ENCODE measurements at places on chromosomes 5 and 9.
A peak's percentile ranks its signal among the peaks of the same experiment; 100 is the strongest.

DNA sequence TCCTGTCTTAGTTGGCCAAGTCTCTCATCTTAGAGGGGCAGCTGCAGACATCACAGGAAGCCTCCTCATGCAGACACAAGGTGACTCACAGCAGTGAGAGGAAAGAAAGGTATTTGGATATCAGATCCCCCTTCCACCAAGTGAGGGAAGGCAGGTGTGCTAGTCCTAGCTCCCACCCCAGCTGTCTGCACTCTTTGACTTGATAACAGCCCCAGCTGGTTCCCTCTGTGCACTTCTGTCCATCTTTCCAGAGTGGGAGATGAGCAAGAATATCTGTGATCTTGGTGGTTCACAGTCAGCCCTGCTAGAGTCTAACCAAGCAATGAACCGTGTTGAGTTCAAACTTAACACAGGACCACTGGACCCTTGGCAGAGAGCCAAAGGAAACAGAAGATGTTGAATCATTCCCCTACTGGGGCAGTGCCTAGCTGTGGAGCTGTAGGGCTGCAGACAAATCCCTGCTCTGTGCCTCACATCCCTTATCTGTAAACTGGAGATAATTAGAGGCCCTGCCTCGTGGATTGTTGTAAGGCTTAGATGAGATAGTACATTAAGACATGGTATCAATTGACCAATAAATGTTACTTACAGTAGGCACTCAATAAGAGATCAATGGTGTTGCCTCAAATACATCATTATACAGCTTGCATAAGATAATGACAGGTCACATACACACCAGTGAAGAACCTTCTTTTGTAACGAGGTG, 39.1 kb downstream of the SH3RF2 start:
- DNase-seq = no peak

GRCh38 chr5:178375348-178375747, 142.7 kb upstream of the PHYKPL start:
- no peak for DNase-seq

DNA sequence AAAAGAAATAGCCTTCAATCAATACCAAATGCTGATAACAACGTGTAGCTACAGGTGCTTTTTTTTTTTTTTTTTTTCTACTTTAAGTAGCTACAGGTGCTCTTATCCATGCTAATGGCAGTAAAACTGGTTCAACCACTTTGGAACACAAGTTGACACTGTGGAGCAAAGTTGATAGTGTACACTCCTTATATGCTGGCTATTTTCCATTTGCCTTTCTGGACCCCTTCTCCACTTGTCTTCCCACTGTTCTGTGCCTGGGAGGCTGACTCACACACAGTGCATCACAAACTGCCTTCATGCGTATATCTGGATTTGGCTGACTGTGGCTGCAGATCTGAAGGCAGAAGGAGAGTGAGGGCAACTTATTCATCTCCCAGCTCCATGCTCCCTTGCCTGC, 247.9 kb downstream of the MSX2 start:
- no peak for DNase-seq

GRCh38 chr5:36536616-36537005, 69.8 kb upstream of the SLC1A3 start:
- no peak for DNase-seq

DNA sequence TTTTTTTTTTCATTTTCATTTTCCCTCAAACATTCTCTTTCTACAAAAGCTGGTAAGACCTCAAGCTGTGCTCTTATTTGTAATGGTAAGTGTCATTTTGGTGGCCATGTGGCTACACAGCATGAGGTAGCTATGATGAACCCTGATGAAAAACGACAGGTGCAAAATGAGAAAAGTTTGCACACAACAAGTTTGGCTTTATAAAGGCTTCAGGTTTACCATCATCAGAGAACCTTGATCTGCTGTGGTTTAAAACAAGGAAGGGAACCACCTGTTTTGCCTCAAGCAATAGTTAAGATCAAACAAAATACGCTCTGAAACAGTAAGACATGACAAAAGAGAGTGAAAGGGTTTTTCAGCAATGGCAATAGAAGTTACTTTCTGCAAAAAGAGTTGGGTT, 1124.6 kb upstream of the ACO1 start:
- DNase-seq = no peak

DNA sequence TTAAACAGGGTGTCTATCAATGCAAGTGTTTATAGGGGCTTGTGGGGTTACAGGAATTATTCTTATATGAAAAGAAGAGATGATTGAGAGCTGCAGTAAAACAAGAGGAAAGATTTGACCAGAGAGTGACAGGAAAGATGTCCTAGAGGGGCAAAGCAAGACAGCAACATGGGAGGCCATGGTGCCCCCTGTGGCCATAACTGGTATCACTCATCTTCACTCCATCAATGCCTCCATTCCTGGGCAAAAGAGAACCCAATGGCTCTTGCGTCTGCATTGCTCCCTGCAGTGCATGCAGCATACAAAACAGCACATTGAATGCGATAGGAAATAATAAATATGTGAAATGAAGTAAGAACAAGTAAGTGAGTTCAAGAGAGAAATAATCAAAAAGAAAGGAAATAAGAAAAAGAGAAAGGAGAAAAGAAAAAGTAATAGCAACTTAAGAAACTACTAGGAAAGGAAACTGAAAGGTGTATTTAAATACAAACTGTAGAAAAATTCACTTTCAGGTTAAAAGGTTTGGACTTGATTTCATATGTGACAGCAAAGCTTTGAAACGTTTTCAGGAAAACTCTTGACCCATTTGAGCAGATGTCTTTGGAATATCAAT, 206.6 kb downstream of the SEMA5A start:
- DNase-seq = peak; percentile 8

GRCh38 chr9:111023128-111023527, 15.1 kb downstream of the LPAR1 start:
- DNase-seq = no peak

- no peak for DNase-seq
Measured at GRCh38 chr9:126783949-126784348, 20.9 kb upstream of the ZBTB43 start.

- DNase-seq = no peak
Measured at GRCh38 chr5:133927300-133928180, 40.9 kb downstream of the C5orf15 start.

DNA sequence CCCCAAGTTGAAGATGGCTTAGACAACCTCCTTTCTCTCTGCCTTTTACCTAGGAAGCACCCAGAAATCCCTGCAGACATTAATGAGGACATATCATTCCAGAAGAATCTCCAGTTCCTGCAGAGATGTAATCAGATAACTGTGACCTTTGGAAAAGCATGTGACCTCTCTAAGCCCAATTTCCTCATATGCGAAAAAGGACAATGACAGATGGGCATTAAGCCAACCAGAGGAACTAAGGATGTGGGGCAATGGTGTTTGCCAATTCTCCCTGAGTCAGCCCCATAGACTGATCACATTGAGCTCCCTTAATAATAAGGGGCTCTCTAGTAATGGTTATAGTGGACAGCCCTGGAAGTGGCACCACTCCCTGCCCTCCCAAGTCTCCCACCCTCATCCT, 10.1 kb upstream of the FOXI1 start:
- DNase-seq = no peak

GRCh38 chr9:122059955-122060324, 33.2 kb downstream of the TTLL11 start:
- DNase-seq = no peak

- no peak for DNase-seq
Measured at GRCh38 chr9:98971915-98972223, 28.2 kb downstream of the COL15A1 start.

- DNase-seq = no peak
Measured at GRCh38 chr9:26604076-26604662, 288.4 kb downstream of the CAAP1 start.

- no peak for DNase-seq
Measured at GRCh38 chr5:148979083-148979723, 83.7 kb downstream of the SH3TC2 start.

- no peak for DNase-seq
Measured at GRCh38 chr5:125083981-125084380, 337.5 kb upstream of the ZNF608 start.

DNA sequence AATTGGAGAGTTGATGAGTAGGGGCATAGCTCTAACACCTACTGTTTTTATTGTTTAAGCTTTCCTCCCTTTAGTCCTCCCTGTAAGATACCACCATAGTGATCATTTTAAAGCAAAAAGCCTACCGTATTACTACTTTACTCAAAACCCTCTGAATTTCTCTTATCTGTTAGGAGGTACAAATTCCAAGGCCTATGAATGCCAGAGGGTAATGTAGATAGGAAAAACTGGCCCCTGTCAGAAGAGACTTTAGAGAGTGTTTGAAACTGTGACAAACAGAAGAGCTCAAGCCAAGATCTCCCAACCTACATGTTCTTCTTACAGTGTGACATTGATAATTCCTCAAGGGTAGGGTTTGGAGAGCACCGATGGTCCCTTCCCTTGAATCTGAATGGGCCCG, 7.2 kb upstream of the SLC44A1 start:
- no peak for DNase-seq

GRCh38 chr5:108924457-108924961, 176.8 kb downstream of the FER start:
- DNase-seq = no peak

DNA sequence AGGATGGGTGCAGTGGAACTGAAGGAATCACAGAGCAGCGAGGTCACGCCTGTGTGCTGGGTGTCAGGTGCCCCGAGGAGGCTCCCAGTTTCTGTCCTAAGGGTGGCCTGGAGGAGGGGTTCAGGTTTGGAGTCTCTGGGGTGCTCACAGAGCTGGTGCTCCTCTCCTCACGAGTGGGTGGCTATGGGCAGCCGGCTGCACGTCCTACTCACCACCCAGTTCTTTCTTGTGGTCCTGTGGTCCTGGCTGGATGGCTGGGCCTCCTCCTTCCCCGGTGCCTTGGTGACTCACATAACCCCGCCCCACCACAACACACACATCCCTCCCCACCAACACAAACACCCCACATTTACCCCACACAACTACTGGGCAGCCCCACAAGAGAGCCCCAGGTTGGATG, 9.9 kb upstream of the PTGS1 start:
- no peak for DNase-seq

DNA sequence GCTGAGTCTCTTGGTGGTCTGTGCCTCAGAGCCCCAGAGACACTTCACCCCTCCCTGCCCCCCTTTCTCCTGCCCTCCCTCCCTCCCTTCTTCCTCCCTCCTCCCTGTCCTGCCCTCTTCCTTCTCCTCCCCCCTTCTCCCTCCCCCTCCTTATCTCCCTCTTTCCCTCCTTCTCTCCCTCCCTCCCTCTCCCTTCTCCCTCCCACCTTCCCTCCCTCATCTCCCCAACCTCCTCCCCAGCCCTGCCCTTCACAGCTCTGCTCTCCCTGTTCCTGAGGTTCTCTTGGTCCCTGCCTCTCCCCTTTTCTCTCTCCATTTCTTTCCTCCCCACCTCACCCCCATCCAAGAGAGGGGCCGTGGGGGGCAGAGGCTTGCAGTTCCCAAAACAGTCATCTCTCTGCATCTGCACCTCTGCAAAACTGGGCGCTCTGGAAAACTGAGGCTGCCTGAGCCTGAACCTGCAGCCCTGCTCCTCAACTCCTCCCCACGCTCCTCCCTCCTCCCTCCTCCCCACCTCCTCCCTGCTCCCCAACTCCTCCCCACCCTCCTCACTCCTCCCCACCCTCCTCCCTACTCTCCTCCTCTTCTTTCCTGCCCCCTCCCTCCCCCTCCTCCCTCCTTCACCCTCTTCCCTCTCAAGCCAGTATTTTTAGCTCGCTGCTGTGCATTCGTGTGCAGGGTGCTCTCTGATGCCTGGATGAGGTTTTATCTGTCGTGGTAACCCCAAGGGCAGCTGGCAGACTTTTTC, 219.1 kb downstream of the C9orf50 start:
- no peak for DNase-seq

DNA sequence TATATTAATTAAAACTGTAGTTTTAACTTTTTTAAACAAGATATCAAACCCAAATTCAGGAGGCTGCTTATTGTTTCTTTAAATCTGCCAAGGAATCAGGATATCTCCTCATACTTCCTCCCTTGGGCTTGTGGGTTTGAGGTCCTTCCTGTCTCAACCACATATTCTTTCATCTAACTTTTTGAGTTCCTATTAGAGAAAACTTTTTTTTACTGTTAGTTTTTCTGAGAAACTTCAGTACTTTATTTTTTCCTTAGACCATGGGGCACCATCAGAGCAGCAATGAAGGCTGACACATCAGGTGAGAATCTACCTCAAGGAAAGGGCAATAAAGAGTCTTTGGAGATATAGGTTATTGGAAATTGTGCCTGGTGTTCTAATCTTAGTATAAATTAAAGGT, 56.7 kb downstream of the TSSK1B start:
- no peak for DNase-seq

- no peak for DNase-seq
Measured at GRCh38 chr5:155101697-155102096, 88.1 kb downstream of the KIF4B start.
